ENCODE measurements at places on chromosomes 4 and X.
A peak's percentile ranks its signal among the peaks of the same experiment; 100 is the strongest.

DNA sequence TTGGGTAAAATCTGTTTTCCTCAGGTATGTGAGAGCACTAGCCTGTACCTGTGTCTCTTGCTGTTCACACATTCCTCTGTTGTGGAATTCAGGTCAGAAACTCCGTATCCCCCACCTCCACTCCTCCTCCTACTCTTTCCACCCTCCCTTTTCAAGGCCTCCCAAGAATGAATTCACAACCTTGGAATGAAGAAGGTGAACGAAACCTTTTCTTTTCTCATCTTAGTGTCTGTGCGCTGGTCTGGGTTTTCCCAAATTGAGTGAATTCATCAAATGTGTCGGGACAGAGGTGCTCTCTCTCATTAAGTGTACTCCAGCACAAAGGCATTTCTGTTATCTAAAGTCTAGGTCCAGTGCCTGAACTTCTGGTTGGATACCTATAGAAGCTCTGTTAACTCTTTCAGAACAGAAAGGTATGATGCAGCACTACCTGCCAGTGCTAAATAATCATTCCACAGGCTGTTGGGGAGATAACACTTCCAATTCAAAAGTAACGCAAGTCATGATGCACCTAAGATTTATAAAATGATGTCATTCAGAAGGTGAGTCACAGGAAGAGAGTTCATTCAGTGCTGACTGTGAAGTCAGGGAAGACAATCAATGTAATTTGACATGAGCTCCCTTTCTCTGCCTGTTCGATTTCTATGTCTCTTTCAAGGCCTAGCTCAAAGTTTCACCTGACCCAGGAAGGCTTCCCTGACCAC lies 41.9 kb downstream of the COL4A6 start:
- peak; percentile 19 for DNase-seq

DNA sequence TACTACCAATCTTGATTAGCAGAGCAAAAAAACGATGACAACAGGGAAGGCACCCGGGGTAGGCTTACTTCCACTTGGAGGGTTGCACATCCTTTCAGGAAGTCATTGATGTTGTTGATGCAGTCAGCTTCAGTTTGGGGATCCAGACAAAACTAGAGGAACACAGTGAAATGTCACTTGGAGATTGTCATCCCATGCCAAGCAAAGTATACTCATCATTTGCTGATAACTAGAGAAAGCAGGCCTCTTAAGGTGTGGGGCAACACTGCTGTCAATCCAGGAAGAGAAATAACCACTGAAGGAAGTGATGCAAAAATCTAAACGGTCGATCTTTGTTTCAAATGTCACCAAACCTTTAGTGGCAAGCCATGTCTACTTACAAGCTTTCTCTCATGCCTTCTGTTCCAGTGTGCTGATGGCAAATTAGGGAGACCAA lies 1.4 kb downstream of the ARHGEF6 start:
- no peak for DNase-seq

- no peak for DNase-seq
Measured at GRCh38 chr4:2301806-2302205, 39.9 kb upstream of the MXD4 start.

- DNase-seq = peak; percentile 60
Measured at GRCh38 chrX:45851434-45851991, 650.8 kb upstream of the DIPK2B start.

GRCh38 chr4:186051096-186051495 lies 17.9 kb upstream of the TLR3 start:
- DNase-seq = no peak

GRCh38 chr4:187883049-187883448 lies 112.5 kb upstream of the ZFP42 start:
- DNase-seq = no peak

GRCh38 chrX:72381439-72382201 lies 75.9 kb upstream of the CITED1 start:
- no peak for DNase-seq

GRCh38 chr4:76737771-76738085 lies 160.2 kb downstream of the SOWAHB start:
- no peak for DNase-seq

DNA sequence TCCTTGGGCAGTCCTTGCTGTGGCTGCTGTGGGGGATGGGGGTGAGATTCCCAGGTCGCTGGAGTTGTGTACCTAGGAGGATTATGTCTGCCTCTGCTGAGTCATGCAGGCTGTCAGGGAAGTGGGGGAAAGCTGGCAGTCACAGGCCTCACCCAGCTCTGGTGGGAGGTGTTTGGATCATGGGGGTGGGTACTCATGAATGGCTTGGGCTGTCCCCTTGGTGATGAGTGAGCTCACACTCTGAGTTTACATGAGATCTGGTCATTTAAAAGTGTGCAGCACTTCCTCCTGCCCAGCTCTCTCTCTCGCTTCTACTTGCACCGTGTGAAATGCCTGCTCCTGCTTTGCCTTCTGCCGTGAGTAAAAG lies 24.6 kb upstream of the PDLIM3 start:
- peak; percentile 87 for DNase-seq

DNA sequence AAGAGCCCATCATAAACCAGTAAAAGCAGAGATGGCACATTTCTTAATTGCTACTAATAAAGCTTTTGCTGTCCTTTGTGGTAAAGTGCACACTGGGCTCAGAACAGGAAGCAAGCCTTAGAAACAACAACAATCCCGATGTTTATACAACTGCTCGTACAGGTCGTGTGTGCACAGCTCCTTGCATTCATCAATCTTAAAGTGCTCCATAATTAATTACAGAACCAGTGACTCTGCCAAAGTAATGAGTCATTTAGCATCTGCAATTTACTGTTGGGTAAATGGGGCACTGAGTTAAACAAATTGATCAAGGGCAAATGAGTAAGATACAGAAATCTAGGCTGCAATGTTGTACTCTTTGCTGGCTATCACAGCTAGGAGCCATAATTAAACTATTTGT lies 61.3 kb upstream of the TXK start:
- no peak for DNase-seq

DNA sequence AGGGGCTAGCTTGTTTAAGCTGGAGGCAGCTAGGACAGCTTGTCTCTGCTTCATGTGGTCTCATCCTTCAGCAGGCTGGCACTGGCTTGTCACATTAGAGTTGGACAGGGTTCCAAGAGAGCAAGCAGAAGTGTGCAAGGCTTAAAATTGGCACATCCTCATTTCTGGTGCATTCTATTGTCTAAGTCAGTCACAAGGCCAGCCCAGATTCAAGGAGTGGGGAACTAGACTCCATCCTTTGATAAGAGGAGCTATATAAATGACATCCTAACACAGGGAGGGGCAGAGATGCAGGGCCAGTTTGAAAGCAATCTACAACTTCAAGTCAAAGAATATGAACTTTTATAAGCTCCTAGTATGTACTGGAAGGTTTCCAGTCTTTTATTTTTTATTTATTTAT lies 313.2 kb downstream of the PTTG2 start:
- no peak for DNase-seq

DNA sequence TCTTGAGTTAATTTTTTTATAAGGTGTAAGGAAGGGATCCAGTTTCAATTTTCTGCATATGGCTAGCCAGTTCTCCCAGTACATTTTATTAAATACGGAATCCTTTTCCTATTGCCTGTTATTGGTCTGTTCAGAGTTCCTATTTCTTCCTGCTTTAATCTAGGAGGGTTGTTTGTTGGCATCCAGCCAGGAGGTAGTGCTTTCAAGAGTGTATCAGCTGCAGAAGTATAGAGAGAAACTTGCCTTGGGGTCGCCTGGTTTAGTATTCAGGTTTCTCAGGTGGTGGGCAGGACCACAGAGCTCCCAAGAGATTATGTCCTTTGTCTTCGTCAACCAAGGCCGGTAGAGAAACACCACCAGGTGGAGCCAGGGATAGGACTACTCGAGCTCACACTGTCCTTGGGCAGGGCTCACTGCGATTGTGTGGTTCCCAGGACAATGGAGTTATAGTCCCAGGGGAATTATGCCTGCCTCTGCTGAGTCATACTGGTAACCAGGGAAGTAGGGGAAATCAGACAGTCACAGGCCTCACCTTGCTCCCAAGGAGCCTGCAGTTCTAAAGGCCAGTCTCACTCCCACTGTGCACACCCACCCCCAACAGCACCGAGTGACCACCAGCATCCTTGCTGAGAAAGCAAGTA lies 168.1 kb downstream of the VSIG4 start:
- DNase-seq = no peak

GRCh38 chr4:121819216-121819965 lies 4.3 kb downstream of the CCNA2 start:
- no peak for DNase-seq

DNA sequence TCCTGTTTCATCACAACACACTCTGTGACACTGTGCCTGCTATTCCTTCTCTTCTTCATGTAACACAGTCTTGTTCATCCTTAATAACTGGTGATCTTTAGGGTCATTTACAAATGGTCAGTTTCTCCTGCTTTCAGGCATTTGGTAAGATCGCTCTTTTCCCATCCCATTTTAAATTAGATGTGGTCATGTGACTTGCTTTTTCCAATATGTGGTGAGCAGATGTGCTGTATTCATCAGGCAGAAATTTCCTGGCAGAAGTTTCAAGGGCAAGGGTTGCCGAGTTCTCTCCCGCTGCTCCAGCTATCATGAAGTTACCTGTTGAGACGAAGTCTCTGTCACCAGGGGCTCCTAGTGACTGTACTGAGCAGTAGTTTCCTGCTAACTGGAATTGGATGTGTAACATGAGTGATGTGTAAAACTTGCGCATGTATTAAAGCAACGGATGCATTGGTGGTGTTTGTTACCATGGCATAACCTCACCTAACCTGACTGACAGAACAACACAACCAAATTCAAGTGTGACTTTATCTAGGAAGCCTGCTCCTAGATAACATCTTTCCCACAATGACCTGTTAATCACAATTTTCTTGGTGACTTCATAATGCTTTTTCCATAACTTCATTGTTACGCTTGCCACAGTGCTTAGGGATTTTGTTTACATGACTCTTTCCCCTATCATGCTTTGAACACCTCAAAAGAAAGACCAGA lies 29.5 kb upstream of the BMPR1B start:
- no peak for DNase-seq

- no peak for DNase-seq
Measured at GRCh38 chr4:187908731-187909130, 86.8 kb upstream of the ZFP42 start.

Measured in Daoy (cell line).